Large intestine (tissue), 12 donors: ENCODE measurements at places on chromosomes 7 and 10.

DNA sequence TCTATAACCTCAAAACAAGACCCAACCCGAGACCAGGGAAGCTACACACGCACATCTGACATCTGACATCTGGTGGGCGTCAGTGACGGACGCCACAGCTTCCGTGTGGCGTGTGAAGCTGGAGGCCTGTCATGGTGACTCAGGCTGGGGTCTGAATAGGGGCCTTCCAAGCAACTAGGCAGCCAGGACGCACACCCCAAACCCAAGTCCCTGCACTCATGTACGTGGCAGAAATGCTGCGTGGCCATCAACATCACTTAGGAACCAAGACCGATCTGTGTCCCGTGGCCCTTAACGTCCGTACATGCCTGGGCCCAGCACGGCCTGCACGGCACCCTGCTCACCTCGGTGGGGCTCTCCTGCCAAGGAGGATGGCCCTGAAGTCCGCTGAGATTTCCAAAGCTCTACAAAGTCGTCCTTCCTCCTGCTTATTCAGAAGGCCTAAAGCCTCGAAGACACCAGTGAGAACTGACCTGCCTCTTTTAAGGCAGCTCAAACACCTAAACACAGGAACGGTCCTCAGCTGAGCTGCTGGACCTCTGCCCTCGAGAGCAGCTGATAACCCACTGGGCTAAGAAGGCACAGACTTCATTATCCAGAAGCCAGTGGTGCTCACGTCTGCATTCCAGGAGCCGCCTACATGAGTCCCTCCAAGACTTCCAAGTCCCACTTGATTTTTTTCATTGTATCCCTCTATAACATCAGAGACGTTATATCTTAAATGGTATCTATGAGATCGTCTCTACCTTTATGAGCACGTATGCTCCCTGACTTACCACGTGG, 82.5 kb downstream of the DIP2C start:
- no peak for DNase-seq
- no peaks in the 10 kb centered on the region for H3K4me1 ChIP-seq
- no peak overlapping the region for H3K4me3 ChIP-seq
- H3K27me3 ChIP-seq, result no peaks in the 10 kb centered on the region
- no peak overlapping the region for H3K27ac ChIP-seq

DNA sequence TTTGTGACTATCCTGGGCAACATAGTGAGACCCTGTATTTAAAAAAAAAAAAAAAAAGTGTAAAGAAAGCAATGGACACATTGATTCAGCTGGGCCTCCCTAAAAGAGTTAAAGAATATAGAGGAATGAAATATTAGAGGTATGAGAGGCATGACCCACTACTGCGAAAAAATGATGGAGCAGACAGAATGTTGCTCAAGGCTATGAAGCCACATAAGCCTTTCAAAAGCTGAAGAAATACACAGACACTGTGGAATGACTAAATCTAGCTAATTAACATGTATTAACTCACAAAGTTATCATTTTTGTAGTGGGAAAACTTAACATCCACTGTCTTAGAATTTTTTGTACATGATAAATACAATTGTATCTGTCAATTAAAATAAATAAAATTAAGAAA, 107.3 kb downstream of the HGF start:
- no peaks in the 10 kb centered on the region for H3K27me3 ChIP-seq
- H3K4me1 ChIP-seq, result no peaks in the 10 kb centered on the region

DNA sequence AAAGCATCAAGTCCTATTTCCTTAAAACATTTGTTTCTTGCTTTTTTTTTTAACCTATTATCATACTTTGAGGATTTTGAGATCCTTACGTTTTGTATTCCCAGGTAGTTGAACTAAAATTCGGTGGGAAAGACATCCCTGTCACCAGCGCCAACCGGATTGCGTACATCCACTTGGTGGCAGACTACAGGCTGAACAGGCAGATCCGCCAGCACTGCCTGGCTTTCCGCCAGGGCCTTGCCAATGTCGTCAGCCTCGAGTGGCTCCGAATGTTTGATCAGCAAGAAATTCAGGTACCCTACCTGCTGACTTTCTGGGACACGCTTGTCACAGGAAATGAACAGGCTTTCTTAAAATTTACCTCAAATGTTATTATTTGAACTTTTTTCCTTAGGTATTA, 83.0 kb upstream of the DNAJB6 start:
- no peak overlapping the region for H3K27ac ChIP-seq
- no peak overlapping the region for H3K4me3 ChIP-seq
- H3K27me3 ChIP-seq, result no peaks in the 10 kb centered on the region
- no peak for DNase-seq

GRCh38 chr7:51035716-51036115, 253.0 kb upstream of the GRB10 start:
- no peak for DNase-seq
- H3K27me3 ChIP-seq, result no peaks in the 10 kb centered on the region
- H3K4me1 ChIP-seq, result no peaks in the 10 kb centered on the region
- no peak overlapping the region for H3K27ac ChIP-seq

DNA sequence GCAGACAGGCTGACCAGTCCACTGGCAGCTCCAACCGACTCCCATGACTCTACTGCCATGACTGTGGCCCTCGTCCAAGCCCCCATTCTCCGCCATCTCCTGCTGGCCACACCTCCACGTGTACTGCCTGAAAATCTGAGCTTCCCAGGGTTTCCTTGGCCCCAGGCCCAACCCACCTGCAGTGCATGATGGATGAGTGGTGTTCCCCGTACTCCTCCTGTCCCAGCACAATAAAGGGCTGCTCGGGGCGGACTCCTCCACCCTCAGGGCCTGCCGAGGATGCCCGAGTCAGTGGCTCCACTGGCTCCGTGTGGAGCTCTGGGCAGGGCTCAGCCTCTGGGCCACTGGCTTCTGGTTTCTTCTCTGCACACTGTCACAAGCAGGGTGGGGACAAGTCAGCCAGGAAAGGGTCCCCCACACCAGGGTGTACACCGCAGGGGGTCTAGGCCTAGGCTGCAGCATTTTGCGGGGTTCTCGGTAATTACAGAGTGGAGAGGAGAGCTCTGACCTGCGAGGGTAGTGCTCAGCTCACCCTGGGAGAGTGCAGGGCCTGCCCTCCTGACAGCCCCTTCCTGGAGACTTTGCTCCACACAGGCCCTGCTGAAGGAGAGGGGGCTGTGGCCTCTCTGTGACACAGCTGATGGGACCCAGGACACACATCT, 15.2 kb downstream of the WDR91 start:
- H3K4me3 ChIP-seq, result no peak overlapping the region
- H3K36me3 ChIP-seq, result peaks cover 30% of the 10 kb centered on the region
- no peaks in the 10 kb centered on the region for H3K4me1 ChIP-seq

DNA sequence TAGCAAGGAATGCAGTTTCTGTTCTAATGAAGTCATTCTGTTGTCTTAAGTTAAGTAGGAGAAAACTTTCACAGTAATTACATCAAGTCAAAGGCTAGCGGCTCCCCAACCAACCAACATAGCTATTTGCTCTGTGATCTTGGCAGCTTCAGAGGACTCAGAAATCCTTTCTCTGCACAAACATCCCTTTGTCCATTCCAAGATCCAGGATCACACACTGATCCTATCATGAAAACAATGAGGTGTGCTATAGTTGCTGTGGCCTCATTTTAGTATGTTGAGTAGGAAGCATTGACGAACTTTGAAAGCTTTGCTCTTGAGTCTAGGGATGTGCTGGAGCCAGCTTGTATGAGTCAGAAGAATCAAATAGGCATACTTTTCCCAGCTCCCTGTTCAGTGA, 218.2 kb upstream of the PRSS58 start:
- DNase-seq, result no peak
- no peak overlapping the region for H3K4me3 ChIP-seq
- no peaks in the 10 kb centered on the region for H3K27me3 ChIP-seq
- no peaks in the 10 kb centered on the region for H3K36me3 ChIP-seq
- H3K27ac ChIP-seq, result no peak overlapping the region
- peaks cover 2% of the 10 kb centered on the region for H3K4me1 ChIP-seq

GRCh38 chr7:138342990-138343389, 117.1 kb upstream of the TRIM24 start:
- no peaks in the 10 kb centered on the region for H3K27me3 ChIP-seq

DNA sequence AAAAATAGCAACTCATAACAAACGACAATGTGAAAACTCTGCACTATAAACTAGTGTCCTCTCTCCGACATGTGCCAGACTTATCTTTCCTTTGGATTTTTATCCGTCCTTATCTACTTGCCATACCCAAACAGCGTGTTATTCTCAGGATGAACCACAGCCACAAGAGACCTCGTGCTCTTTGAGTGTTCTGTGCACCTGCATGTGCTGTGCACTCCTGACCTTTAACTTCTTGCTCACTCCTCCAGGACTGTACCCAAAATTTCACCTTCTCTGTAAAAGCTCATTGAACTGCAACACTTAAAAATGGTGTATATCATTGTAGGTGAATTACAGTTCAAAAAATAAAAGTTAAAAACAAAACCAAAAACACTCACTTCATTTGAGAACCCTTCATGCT, 58.0 kb upstream of the SLC35G1 start:
- H3K4me3 ChIP-seq, result no peak overlapping the region
- H3K27me3 ChIP-seq, result no peaks in the 10 kb centered on the region
- H3K36me3 ChIP-seq, result no peaks in the 10 kb centered on the region
- peaks cover 32% of the 10 kb centered on the region for H3K4me1 ChIP-seq
- DNase-seq, result no peak

GRCh38 chr7:33610918-33611317, 294.4 kb upstream of the BMPER start:
- no peak overlapping the region for H3K4me3 ChIP-seq
- no peaks in the 10 kb centered on the region for H3K36me3 ChIP-seq
- H3K27ac ChIP-seq, result no peak overlapping the region
- peaks cover 5% of the 10 kb centered on the region for H3K4me1 ChIP-seq
- no peaks in the 10 kb centered on the region for H3K27me3 ChIP-seq

DNA sequence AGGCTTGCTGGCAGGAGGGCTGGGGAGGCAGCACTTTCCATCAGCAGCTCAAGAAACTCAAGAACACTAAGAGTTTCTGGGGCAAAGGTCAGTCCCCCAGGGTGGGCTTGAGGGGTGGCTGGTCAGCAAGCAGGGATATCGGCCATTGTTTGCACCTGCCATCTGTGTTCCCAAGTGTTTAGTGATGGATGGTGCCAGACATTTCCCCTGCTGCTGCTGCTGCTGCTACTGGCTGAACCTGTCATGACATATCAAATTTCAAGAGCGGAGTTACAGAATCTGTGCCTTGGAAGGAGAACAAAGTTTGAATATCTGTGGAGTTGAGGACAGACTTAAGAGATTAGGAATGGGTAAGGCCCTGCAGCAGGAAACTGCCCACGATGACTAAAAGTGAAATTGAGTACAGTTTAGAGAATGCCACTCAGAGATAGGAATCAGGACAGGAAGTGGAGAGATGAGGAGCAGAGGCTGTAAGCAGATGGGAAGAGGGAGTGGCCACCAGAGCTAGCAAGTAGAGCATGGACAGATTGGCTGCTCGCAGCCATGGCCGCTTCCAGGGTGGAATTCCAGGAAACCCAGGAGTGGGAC, 39.2 kb upstream of the PPP1R3C start:
- DNase-seq, result no peak
- no peaks in the 10 kb centered on the region for H3K36me3 ChIP-seq
- no peak overlapping the region for H3K27ac ChIP-seq
- H3K27me3 ChIP-seq, result peaks cover 1% of the 10 kb centered on the region
- no peak overlapping the region for H3K4me3 ChIP-seq

DNA sequence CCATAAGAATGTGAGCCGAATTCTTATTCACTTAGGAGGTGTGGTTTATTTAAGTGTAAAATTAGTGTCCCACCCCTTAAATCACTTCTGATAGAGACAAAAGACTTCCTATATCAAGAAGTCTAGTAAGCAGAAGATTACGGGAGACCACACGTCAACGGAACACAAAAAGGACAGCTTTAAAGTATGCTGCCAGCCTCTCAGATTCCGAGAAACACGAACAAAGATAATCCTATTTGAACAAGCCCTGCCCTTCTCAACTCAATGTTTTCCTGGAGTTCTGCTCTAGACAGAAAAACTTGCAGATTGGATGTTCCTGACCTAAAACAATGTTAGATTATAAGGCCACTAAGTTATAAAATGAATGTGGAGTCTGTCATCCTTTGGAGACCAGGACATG, 4.9 kb upstream of the MCU start:
- no peaks in the 10 kb centered on the region for H3K27me3 ChIP-seq
- H3K36me3 ChIP-seq, result no peaks in the 10 kb centered on the region
- H3K4me1 ChIP-seq, result peaks cover 10% of the 10 kb centered on the region
- peak overlapping the region; percentile 64 for H3K27ac ChIP-seq
- no peak overlapping the region for H3K4me3 ChIP-seq
- peak; percentile 26 for DNase-seq

DNA sequence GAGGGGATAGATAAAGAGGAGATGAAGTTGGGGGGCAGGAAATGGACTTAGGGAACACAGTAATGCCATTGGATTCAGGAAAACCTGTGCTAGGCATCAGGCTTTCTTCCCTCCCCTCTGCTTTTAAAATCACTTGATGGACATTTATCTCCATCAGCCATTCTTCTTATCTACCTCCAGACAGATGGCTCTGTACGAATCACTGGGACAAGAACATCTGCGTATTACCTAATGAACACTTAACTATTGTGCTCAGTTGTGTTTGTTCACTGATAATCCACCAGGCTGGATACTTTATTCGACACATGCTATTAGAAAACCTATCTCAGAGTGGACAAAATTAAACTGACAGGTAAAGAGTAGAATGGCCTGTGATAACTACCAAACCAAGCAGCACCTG, 40.0 kb downstream of the TNKS2 start:
- H3K36me3 ChIP-seq, result peaks cover 60% of the 10 kb centered on the region
- H3K4me1 ChIP-seq, result no peaks in the 10 kb centered on the region
- no peaks in the 10 kb centered on the region for H3K27me3 ChIP-seq

DNA sequence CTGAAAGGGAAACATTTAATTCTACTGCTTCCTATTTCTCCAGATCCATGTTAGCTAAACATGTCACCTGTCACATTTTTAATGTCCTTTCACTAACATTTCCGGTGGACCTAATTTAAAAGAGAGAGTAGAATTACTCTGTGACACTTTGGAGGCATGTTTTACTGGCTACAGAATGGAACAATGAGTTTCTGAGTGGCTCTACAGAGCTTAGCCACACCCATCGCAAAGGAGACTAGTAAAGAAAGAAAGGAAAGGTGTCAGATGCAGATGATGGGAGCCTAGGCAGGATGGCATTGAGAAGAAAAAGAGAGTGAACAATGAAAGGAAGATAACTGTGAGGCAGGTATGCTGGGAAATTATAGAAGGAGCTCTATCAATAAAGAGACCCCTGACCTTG, 35.9 kb downstream of the NDUFB2 start:
- no peak overlapping the region for H3K4me3 ChIP-seq
- H3K4me1 ChIP-seq, result no peaks in the 10 kb centered on the region
- H3K27ac ChIP-seq, result no peak overlapping the region
- no peaks in the 10 kb centered on the region for H3K27me3 ChIP-seq
- DNase-seq, result no peak
- H3K36me3 ChIP-seq, result peaks cover 14% of the 10 kb centered on the region

DNA sequence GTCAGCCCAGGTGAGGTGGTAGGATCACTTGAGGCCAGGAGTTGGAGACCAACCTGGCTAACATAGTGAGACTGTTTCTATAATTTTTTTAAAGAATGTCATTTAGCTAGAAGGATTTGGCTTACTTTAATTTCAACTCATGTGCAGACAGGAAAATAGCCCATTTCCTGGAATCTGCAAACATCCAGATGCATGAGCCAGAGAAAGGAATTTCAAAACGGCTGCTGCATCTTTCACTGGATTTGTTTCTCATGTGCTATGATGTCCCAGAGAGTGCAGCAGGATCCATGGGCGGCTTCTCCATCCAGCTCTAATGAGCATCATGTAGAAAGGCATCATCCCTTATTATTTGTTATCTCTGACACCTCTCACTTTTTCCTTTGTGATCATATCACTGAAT, 149.3 kb downstream of the GALNT17 start:
- H3K4me3 ChIP-seq, result no peak overlapping the region
- H3K36me3 ChIP-seq, result no peaks in the 10 kb centered on the region

GRCh38 chr7:31776616-31777015, 89.6 kb downstream of the PPP1R17 start:
- no peaks in the 10 kb centered on the region for H3K27me3 ChIP-seq
- H3K27ac ChIP-seq, result no peak overlapping the region
- H3K36me3 ChIP-seq, result no peaks in the 10 kb centered on the region
- no peaks in the 10 kb centered on the region for H3K4me1 ChIP-seq
- H3K4me3 ChIP-seq, result no peak overlapping the region
- no peak for DNase-seq
